NCI-H2081 (cell line): ENCODE measurements at places on chromosomes 16 and 17.
A peak's percentile ranks its signal among the peaks of the same experiment; 100 is the strongest.

DNA sequence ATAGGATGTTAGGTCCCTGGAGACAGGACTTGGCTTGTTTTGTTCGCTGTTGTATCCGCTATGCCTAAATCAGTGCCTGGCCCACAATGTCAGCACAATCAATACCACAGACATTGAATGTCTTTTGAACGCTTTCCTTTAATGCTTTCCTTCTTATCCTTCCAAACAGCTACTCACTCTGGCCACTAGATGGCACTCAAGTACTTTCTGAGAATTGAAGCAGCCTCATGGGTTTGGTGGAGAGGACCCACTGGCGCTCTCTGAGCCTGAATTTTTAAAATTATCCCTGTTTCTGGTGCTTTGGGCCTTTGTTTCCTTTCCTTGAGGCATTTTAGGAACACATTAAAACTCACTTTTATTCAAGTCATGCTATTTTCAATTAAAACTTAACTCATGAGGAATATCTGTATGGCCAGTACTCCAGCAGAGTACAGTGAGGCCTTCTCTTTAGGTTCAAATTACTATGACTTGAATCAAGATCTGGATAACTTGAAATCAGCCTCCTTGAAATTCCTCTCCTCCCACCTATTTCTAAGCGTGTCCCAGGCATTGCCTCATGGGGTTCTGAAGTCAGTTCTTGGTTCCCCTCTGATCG is 3.2 kb upstream of the NLRP1 start:
- peak; percentile 58 for DNase-seq

DNA sequence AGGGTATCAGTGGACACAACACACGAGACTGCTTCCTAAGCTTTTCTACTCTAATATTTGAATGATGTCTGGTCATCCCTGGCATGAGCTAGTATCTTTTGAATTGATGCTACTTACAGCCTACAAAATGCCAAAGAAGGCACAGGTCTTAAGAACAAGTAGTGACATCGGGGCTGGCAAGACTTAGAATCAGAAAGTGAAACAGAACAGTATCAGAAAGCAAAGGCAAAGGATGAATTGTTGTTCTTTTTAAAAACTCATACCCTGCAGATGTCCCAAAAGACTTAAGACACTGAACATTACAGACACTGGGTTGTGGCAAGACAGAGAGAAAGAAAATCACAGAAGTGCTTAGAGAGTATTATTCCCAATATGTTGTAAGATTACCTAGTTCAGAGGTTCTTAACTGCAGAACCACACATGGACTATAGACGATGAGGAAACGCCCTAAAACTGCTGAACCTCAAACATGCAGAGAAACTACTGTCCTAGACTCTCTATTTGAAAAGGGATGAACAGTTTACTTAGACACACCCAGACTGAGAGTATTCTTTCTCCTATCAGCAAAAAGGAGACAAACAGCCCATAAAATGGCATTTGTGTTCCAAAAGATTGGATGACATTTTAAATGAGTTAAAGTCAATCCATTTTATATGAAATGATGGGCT is 12.5 kb downstream of the ZNF19 start:
- DNase-seq: no peak

GRCh38 chr16:4613636-4614570 is 785 bp downstream of the UBALD1 start:
- DNase-seq: peak; percentile 65

DNA sequence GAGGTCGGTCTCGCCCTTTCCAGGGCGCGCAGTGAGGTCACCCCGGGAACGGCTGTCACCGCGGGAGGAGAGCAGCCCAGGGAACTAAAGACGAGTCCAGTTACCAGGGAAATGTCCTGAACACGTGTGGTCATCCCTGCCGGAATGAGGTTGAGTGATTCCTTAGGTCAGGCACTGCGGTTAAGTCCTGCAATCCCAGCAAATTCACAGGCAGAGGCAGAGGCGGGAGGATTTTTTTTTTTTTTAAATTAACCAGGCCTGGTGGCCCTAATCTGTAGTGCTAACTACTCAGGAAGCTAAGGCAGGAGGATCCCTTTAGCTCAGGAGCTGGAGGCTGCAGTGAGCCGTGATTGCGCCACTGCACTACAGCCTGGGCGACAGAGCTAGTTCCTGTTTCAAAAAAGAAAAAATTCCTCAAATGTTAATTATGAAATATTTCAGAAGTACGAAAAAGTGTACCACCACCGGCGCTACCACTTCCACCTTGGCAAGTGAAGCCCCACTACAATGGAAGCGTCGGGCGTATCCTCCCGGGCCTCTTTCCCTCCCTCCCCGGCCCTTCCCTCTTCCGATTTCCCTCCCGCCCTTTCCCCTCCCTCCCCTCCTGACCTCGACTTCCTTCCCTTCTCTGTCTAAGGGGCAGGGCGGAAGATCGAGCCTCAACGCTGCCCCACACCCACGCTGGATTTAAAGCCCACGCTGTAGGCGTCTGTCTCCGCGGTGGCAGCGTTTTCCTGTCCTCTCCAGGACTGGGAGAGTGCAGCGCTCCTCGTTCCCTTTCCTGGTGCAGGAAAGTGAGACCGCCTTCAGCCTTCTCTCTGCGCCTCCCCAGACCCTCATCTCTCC is 27.3 kb downstream of the SLFN11 start:
- no peak for DNase-seq

GRCh38 chr16:84629580-84629979 is 11.7 kb upstream of the COTL1 start:
- no peak for DNase-seq

- no peak for DNase-seq
Measured at GRCh38 chr16:30722443-30722842, 23.5 kb downstream of the SRCAP start.

DNA sequence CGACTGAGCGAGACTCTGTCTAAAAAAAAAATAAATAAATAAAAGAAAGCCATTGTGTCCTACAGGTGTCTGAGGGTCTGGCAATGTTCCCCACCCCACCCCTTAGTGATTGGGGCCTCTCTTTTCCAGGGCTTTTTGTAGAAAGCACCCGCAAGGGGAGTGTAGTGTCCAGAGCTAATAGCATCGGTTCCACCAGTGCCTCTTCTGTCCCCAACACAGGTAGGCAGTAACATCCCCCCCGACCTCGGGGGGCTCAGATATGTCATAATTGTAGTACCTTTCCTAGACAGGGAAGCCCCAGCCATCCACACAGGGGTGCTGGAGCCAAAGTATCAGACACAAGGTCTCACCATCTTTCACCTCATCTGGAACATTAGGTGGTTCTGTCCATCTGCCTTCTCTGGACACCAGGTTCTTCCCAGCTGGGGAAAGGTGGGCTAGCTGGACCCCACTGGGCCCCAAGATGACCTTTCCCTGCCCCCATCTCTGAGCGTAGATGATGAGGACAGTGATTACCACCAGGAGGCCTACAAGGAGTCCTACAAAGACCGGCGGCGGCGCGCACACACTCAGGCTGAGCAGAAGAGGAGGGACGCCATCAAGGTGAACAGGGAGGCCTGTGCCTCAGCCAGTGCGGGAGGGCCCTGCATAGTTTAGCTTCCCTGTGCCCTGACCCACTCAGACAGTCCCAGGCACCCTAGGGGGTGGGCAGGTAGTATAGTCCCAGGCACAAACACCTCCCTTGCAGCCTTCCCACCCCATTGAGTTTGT is 1.6 kb downstream of the MLX start:
- no peak for DNase-seq

DNA sequence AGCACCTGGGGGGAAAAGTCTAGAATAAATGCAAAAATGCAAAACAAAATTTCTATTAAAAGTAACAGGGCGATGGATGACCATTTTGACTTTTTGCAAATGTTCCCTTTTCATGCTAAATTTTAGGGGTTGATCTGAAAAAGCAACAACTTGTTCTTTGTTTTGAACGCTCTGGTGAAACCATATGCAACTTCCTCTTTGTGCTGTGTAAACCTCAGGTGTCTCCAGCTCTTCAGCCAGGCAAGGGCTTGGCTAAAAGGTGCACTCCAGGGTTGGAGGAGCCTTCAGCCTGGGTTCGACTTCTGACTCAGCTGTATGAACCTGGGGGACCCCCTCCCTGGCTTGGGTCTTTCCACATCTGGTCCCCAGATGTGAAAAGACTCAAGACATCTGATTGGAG is 9.5 kb downstream of the IRF8 start:
- DNase-seq: no peak

- DNase-seq: no peak
Measured at GRCh38 chr17:54979657-54980056, 11.1 kb downstream of the STXBP4 start.

- no peak for DNase-seq
Measured at GRCh38 chr17:83035722-83036121, 43.7 kb upstream of the METRNL start.

GRCh38 chr17:71790791-71791190 is 330.0 kb upstream of the SOX9 start:
- no peak for DNase-seq

DNA sequence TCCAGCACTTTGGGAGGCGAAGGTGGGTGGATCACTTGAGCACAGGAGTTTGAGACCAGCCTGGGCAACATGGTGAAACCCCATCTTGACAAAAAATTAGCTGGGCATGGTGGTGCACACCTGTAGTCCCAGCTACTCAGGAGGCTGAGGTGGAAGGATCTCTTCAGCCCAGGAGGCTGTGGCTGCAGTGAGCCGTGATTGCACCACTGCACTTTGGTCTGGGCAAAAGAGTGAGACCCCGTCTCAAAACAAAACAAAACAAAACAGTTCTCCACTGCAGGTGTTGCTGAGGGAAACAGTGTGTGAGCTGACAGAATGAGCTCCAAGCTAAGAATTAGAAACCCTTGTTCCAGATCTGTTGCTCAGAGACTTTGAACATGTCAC is 35.2 kb upstream of the TBX2 start:
- DNase-seq: no peak

DNA sequence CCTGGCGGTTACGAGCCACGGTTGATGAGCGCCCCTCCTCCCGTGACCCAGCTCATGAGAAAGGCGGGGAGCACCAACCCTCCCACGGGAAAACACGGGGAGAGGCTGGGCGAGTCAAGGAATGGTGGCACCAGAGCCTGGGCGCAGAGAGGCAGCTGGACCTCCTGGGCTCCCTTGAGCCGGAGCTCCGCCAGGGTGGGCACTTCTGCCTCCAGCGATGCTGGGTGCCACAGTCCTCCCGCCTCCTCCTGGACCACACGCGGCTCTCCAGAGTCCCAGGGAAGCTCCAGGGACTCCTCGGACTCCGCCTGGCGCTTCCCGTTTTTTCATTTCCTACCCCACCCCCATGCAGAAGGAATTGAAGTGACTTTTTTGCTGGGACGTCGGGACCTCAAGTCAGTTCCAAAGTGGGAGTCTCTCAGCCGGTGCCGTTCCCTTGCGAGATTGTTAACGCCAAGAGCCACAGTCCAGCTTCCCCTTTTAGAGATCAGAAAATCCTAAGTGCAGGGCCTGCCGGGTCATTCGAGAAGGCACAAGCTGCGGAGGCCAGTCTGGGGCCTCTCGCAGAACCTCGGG is 6.6 kb upstream of the CBX8 start:
- no peak for DNase-seq

DNA sequence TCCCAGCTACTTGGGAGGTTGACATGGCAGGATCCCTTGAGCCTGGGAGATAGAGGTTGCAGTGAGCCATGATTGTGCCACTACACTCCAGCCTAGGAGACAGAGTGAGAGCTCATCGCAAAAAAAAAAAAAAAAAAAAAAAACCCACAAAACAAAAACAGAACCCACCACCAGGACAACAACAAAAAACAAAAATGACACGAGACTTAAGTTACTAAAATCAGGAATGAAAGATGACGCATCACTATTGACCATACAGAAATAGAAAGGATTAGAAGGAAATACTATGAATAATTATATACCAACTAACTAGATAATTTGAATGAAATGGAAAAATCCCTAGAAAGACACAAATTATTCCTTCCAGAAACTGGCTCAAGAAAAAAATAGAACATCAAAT is 432.4 kb upstream of the PMFBP1 start:
- no peak for DNase-seq

- no peak for DNase-seq
Measured at GRCh38 chr17:14910916-14911315, 354.2 kb downstream of the PMP22 start.

GRCh38 chr16:11211061-11211976 is 44.7 kb downstream of the SOCS1 start:
- DNase-seq: no peak
